ENCODE measurements at places on chromosomes 16 and 17.

GRCh38 chr17:55624772-55625433 is 97.8 kb downstream of the TMEM100 start:
- DNase-seq: no peak

DNA sequence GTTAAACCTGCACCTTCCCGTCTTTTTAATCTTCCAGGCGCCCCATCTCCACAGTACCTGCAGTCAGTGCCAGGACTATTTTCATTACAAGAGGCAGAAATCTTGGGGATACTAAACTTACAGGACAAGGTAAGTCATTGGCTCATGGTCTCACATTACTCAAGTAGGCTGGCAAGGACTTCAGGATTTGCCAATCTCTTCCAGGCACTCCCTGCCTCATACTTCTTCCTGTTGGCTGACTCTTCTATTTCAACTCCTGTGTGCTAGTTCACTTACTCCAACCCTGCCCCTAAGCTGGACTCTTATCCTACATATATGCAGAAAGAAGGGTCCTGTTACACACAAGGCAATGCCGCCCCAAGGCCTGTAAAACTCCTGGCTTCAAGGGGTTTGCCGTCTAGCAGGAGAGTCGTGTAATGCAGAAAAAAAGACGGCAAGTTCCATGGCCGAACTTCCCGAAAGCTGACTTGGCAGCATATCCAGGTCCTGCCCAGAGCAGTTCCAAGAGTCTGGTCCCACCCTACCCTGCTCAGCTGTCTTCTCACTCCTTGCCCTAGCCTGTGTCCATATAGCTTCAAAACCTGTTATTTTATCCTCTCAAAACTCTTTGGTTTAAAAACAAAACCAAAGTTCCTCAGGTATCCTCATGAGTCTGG is 14.8 kb downstream of the ERN1 start:
- DNase-seq: no peak

GRCh38 chr17:41498276-41498675 is 7.1 kb downstream of the KRT13 start:
- no peak for DNase-seq

DNA sequence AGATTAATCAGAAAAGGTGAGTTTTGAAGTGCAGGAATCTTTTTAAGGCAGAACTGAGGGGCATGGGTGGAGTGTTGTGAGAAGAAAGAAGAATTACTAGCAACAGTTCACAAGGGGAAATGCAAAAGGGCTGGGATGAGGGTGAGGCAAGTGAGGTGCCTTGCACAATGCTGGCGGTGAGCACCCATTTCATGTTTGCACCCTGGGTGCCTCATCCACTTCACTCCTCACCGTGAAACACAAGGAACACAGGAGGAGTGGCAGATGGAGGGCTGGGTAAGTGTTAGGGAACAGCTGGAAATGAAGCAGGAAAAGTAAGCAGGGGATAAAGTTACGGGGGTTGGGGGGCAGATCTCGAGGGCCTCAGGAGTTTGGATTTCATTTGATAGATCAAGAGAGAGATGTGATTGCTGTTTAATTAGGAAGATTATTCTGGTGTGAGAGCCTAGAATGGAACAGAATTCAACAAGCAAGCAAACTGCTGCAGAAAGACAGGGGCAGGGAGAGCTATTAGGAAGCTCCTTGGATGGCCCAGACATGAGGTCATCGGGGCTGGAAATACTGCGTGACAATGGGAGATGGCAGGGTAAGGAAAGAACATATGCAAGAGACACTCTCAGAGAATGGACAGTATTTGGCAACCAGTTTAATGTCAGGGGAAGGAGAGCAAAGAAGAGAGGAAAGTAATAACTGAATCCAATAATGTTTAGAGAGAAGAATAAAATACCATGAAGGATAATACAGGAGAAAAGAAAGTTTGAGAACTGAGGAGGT is 8.3 kb upstream of the HEATR6 start:
- DNase-seq: no peak

- no peak for DNase-seq
Observed at GRCh38 chr16:80350061-80350460, 190.7 kb upstream of the DYNLRB2 start.

DNA sequence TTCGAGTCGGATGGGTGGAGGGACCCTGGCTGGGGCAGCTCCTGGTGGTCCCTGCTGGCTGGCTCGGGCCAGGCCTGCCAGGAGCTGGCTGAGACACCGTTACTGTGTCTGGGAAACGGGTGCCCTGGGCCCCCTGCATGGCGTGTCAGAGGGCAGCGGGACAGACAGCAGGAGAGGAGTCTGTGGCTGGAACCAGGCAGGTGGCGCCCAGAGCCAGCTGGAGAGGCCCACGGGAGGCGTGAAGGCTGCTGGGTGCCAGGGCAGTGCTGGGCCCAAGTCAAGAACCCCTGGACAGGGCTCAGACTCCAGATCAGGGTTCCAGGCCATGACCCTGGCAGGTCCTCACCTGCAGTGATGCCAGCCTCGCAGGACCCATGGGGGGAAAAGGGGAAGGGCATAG is 16.6 kb downstream of the SOX8 start:
- DNase-seq: no peak

DNA sequence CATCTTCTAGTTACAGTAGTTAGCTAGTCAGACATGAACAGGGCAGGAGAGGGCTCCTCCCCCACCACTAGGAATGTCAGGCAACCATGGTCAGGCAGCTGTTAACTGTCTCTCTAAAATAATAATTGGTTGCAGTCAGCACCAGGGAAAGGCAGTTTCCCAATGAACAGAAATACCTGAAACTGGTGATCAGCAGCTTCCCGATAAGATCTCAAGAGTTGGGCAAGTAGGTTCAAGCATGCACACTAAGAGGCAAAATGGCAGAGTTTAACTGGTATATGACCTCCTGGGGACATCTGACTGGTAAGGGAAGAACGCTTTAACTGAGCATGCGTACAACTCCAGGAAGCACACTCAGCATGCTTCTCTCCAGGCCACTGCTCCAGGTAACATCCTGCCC is 12.6 kb upstream of the XYLT1 start:
- no peak for DNase-seq

GRCh38 chr17:39209317-39210092 is 9.4 kb downstream of the RPL19 start:
- no peak for DNase-seq

DNA sequence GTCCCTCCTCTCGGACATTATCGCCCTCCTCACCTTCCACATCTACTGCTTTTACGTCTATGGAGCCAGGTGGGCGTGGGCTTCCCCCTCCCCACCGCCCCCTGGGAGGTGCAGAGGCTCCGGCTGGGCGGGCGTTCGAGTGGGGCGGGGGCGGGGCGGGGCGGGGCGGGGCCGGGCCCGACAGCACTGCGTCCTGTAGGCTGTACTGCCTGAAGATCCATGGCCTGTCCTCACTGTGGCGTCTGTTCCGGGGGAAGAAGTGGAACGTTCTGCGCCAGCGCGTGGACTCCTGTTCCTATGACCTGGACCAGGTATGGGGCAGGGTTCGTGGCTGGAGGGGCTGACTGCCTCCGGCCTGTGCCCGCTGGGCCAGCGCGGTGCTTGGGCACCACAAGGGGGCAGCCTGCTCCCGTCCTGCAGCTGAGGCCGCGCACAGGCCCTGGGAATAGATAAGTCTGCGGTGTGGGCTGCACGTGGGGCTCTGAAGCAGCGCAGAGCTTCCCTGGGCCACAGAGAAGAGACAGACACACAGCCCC is 9.2 kb downstream of the PIGQ start:
- no peak for DNase-seq

DNA sequence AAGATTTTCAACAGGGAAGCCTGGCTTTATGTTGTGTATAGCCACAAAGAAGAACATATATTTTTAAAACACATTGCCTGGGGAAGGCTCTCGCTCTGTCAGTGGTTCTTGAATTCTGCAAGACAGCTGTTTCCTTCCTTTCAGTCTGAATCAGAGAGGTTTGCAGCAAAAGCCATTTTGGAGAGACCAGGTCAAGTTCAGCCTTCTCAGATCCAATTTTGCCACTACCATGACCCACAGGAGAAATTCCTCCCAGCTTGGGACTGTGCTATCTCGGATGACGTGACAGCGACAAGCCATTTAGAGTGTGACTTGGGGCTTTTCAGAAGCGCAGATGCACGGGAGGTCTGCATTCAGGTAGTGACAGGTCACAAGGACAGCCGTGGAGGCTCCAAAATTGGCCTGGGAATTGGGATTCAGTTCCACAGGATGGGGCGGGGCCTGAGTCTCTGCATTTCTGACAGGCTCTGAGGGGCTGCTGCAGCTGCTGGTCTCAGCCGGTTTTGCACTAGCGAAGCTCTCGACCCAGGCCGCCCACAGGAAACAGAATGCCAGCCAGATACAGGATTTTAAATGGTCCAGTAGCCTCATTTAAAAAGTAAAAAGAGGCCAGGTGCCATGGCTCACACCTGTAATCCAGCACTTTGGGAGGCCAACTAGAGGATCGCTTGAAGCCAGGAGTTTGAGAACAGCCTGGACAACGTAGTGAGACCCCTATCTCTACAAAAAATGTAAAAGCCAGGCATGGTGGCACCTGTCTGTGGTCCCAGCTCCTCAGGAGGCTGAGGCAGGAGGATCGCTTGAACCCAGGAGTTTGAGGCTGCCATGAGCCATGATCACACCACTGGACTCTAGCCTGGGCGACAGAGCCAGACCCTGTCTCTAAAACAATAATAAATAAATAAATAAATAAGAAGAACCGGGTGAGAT is 196.6 kb upstream of the CIBAR2 start:
- no peak for DNase-seq

DNA sequence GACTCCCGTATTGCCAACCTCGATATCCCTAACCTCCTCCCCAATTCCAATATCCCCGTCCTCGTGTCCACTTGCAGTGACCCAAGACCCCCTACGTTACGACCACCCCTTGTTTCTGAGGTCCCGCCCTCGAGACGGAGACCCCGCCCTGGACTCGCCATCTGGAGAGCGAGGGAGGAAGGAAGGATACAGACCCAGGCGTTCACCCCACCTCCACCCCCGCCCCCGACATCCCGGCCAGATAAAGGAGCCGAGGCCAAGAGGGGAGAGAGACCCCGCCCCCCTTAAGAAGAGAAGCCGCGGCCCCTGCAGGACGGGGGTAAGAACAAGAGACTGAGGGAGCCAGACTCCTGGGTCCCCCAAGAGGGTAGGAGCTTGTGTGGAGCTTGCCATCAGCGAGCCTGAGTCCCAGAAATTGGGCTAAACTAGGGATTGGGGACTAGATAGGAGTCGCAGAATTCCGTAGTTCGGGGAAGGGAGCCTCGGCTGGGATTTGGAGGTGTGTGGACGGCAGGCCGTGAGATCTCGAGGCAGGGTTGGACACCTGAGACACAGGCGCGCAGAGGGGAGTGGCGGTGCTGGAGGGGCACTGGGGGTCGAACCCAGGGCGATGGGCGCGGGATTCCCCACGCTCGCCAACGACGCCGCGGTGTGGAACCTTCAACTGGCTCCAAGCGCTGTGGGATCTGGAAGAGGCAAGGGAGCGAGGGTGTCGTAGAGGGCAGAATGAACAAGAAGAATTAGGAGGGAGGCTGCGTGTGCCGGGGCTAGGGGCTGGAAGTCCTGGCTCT is at the start of gene BCL6B:
BCL6B (plus strand) TSS at position 270 of the 791 bp plus-strand sequence. CDS start 622 bp downstream, outside the sequence.
- no peak for DNase-seq

DNA sequence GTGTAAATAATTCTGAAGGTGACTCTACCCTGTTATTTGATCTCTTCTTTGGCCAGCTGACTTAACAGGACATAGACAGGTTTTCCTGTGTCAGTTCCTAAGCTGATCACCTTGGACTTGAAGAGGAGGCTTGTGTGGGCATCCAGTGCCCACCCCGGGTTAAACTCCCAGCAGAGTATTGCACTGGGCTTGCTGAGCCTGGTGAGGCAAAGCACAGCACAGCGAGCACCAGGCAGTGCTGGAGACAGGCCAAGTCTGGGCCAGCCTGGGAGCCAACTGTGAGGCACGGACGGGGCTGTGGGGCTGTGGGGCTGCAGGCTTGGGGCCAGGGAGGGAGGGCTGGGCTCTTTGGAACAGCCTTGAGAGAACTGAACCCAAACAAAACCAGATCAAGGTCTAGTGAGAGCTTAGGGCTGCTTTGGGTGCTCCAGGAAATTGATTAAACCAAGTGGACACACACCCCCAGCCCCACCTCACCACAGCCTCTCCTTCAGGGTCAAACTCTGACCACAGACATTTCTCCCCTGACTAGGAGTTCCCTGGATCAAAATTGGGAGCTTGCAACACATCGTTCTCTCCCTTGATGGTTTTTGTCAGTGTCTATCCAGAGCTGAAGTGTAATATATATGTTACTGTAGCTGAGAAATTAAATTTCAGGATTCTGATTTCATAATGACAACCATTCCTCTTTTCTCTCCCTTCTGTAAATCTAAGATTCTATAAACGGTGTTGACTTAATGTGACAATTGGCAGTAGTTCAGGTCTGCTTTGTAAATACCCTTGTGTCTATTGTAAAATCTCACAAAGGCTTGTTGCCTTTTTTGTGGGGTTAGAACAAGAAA is 5.1 kb downstream of the STH start:
- DNase-seq: no peak

DNA sequence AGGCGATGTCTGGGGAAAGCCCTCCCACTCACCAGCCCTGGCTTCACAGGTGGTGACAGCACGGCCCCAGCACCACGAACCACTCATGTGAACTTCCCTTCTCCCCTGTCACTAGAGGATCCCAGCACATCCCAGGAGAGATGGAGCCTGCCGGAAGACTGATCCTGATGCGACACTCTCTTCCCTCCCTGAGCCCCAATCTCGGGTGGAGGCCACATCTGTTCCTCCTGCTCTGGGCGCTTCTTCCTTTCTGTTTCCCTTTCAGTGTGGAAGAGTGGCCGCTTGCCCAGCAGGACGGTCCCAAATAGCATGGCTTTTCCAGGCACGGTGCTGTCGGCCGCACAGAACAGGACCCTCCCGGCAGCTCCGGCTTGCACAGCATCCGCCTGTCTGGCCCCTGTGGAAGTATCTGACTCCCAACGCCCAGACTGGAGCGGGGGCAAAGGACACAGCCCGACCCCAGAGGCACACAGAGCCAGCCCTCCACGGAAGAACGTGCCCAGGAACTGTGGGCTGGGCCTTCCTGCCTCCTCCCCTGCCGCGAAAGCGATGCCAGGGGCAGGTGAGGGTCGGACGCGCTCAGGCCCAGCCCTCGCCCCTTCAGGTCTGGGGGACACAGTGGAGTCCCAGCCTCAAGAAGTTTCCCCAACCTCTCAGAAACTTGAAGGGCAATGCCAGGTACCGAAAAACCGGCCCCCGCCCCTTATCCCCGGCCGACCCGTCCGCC is 37.6 kb downstream of the CBFA2T3 start:
- DNase-seq: no peak

- no peak for DNase-seq
Observed at GRCh38 chr16:10812312-10813098, 6.1 kb downstream of the TVP23A start.

- DNase-seq: no peak
Observed at GRCh38 chr17:41396996-41397660, at the start of gene KRT31. KRT31 (minus strand) TSS chr17:41397608; CDS start chr17:41397539, 69 bp downstream.

- DNase-seq: no peak
Observed at GRCh38 chr17:73657473-73658116, 13.3 kb upstream of the SDK2 start.

- DNase-seq: no peak
Observed at GRCh38 chr17:82939621-82940135, 99.9 kb upstream of the ZNF750 start.

- no peak for DNase-seq
Observed at GRCh38 chr17:29090750-29091605, 48.0 kb downstream of the PIPOX start.

GRCh38 chr17:59437791-59438281 is 106.4 kb downstream of the YPEL2 start:
- no peak for DNase-seq
